NCI-H1105 treated with DMSO at 0.1 percent for 48 hours (cell line): ENCODE measurements at places on chromosomes 7 and 10.

GRCh38 chr10:114370966-114371365 lies 33.3 kb downstream of the AFAP1L2 start:
- DNase-seq, result no peak

GRCh38 chr7:51275532-51275931 lies 41.1 kb downstream of the COBL start:
- no peak for DNase-seq

DNA sequence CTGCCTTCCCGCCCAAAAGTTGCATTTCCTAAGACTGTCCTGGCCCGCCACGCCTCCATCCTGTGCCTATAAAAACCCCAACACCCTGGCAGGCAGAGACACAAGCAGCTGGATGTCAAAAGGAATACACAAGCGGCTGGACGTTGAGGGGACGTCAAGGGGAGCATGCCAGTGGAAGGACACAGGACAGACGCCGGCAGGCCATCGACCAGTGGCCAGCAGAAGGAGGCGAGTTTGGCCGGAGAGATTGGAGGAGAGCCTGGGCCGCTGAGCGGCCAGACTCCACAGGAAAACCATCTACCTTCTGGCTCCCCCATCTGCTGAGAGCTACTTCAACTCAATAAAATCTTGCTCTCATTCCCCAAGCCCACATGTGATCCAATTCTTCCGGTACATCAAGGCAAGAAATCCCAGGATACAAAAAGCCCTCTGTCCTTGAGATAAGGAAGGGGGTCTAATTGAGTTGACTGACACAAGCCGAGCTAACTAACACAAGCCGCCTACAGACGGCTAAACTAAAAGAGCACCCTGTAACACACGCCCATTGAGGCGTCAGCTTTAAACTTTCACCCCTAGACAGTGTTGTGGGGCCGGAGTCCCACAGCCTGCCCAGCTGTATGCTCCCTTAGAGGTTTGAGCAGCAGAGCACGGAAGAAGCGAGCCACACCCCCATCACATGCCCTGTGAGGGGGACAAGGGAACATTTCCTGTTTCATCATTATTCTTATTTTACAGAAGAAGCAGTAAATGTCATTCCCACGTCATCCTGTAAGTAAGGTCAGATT lies 150.3 kb upstream of the PHYHIPL start:
- no peak for DNase-seq

DNA sequence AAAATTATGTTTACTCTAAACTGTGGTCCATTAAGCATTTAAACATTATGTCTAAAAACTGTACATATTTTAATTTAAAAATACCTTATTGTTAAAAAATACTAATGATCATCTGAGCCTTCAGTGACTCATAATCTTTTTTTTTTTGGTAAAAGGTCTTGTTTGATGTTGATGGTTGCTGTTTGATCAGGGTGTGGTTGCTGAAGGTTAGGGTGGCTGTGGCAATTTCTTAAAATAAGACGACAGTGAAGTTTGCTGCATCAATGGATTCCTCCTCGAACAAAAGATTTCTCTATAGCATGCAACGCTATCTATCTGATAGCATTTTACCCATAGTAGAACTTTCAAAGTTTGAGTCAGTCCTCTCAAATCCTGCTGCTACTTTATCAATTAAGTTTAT lies 180.0 kb upstream of the AHR start:
- no peak for DNase-seq

- DNase-seq, result no peak
These were observed 26.5 kb upstream of the HIBADH start for GRCh38 chr7:27689150-27689549.

GRCh38 chr7:22864855-22865601 lies 42.4 kb upstream of the TOMM7 start:
- DNase-seq, result no peak

DNA sequence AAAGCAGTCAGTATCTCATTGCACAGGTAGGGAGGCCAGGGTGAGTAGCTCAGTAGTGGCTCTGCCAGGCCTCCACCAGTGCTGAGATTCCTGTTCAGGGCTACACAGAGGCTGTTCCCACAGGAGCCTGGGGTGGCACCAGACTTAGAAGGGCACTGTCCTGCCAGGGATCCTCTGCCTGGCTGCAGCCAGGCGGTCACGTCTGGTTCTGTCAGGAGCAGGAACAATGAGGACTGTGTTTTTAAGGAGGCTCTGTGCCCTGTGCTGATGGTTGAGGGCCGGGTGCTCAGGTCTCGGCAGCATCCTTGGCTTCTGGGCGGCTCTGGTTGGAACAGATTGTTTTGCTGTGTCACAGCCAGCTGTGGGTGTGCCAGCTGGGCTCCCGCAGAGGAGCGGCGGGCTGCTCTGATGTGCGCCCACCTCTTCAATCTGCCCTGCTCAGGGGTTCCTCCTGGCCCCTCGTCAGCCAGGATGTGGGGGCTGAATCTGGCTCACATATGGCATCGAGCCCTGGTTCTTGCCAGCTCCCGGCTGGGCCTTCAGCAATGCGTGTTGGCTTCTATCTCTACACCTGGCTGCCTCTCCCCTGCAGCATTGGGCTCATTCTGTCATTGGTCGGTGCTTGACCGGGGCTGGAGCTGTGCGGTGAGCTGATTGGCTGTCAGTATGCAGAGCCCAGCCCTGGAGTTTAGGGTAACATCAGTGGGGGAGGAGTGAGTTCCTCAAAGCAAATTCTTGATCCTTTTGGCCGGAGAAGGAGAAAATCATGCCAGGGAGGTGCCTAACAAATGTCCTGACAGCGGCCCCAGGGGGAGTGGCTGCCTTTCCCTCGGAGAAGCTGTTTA lies 41.2 kb downstream of the TACR2 start:
- no peak for DNase-seq
